T-helper 17 cell (primary cell): ENCODE measurements at places on chromosomes 16 and 17. TPM values are rescaled to one million over a fixed set of nuclear protein-coding genes. Genes with fewer than 3 reads are reported as not detected.

DNA sequence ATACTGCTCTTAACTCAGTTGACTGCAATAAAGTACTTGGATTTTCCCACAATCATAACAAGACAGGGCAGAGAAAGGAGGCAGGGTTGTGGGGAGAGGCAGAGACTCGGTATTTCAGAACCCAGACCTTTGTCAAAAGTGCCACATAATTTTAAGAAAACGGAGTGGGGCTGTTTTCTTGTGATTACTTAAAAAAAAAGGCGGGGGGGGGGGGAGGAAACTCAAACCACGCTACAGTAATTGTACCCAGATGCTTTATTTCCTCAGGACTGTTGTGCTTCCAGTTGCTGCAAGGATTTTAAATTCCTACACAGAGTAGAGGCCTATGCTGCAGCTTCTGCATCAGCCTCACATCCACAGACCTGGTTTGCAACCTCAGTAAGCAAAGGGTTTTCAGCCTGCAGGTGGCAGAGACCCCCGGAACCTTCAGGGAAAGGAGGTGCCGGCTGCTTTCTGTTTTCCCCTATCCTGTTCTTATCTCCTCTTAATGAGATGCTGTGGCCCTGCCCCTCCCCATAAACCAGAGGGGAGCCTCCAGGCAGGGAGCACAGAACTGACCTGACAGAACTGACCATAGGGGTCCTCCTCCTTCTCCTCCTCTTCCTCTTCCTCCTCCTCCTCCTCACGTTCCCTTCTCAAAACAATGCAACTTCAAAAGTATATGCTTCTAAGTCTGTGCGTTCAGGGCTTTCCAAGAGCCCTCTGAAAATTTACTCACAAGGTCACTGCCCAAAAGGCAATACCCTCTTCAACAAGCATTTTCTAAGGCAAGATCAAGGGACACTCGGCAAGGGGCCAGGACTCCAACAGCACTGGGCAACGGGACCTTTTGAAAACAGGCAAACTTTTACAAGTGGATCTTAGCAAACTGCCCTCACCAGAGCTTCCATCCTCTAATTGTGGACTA, 7.5 kb downstream of the AXIN2 start:
- no peak for DNase-seq

Gene RPRML
- total RNA-seq, result not detected

Gene SAMD14
- total RNA-seq, result 1.7 TPM

DNA sequence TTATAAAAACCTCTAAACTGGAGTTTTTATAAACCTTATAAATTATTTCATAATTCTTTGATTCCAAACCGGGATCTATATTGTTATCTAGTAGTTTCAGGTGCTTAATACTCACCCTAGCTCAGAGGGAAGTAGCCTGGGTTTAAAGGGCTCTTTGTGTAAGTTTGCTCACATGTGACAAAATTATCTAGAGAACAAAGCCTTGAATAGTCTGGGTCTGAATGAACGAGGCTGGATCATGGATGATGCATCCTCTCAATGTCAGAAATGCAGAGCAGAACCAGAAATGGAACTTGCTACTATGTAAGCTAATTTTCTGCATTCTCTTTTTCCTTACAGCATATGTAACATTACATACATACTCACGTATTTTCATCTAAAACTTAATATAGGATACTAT, 103.9 kb upstream of the NETO2 start:
- no peak for DNase-seq

Gene ZFHX3
- 0.94 TPM for total RNA-seq

DNA sequence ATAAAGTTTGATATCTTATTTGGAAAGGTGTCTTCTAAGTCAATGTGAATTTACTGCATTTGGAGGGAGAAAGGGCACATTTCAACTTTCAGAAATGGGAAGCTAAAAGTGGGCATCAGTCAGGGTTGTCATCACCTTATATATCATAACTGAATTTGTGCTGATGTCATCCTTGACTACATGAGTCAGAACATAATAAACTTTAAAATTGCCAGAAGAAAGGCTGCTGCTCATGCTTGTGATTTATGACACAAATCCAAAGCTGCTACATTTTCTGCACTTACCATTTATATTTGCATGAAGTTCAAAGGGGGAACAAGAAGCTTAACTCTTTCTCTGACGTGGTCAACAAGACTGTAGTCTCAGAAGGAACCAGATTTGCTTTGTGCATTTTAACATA, 196.6 kb downstream of the UTP18 start:
- DNase-seq, result no peak

DNA sequence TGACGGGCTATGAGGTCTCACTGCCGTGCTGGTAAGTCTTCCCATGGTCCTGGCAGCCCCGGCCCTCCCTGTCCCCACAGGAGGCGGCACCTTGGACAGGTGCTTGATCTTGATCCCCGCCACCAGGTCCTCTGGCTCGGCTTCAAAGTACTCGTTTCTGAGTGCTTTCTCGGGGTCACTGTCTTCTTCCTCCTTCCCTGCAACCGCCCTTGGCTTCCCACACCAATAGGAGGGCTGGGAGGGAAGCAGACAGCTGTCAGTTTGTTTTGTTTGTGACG, 31.9 kb upstream of the RNPS1 start:
- no peak for DNase-seq

DNA sequence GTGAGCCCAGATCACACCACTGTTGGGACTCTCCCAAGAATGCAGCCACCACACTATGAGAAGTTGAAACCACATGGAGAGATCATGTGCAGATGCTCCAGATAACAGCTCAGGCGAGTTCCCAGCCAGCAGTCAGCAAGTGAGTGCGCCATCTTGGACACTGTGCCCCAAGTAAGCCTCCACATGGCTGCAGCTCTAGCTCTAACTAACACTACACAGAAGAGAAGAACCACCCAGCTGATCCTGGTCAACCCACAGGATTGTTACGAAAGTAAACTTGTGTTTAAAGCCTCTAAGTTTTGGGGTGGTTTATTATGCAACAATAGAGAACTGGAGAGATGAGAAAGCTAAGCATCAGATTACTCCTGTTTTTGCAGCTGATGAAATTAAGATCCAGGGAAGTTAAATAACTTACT, 25.8 kb downstream of the SLC38A7 start:
- no peak for DNase-seq

- DNase-seq, result no peak
Observed at GRCh38 chr17:19369107-19369778, 6.7 kb upstream of the B9D1 start.

- no peak for DNase-seq
Observed at GRCh38 chr17:3885970-3886369, 6.9 kb downstream of the CAMKK1 start.

DNA sequence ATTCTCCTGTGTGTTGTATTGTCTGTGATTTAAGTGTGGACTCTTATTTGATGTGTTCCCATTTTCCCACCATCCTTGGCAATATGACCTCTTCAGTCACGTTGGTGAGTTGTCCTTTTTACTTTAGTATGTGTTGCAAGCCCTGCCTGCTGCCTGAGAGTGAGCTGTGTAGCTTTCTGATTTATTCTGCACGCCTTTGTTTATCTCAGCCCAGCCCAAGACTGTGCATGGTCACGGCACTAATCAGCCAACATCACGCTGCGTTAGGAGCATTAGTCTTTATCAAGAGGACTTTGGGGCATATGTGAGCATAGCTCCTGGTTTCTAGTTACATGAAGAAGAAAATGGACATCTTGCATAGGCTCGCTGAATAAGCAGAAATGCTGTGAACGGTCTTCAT, 6.0 kb downstream of the TOM1L1 start:
- no peak for DNase-seq

GRCh38 chr16:57562066-57562465, 19.6 kb downstream of the ADGRG5 start:
- no peak for DNase-seq

Gene KRTAP9-4
- not detected for total RNA-seq

- DNase-seq, result no peak
Observed at GRCh38 chr16:69320740-69321073, 9.6 kb downstream of the VPS4A start.

DNA sequence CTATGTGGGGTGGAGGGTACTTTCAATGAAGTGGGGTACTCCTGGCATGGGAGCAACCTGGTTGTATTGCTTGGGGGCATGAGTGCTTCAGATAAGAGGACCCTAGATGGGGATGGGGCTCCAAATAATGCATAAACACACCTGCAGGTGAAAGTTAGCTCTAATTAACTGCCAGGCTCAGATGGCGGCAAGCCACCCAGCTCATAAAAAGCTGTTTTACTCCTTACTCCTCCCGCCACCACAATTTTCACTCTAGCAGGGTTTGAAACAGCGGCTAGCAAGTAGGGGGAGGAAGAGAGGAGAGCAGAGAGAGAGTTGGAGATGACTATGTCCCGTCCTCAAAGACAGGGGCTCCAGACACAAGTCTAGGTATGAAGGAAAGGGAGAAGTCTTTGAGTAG, 117.7 kb upstream of the WSCD1 start:
- no peak for DNase-seq

DNA sequence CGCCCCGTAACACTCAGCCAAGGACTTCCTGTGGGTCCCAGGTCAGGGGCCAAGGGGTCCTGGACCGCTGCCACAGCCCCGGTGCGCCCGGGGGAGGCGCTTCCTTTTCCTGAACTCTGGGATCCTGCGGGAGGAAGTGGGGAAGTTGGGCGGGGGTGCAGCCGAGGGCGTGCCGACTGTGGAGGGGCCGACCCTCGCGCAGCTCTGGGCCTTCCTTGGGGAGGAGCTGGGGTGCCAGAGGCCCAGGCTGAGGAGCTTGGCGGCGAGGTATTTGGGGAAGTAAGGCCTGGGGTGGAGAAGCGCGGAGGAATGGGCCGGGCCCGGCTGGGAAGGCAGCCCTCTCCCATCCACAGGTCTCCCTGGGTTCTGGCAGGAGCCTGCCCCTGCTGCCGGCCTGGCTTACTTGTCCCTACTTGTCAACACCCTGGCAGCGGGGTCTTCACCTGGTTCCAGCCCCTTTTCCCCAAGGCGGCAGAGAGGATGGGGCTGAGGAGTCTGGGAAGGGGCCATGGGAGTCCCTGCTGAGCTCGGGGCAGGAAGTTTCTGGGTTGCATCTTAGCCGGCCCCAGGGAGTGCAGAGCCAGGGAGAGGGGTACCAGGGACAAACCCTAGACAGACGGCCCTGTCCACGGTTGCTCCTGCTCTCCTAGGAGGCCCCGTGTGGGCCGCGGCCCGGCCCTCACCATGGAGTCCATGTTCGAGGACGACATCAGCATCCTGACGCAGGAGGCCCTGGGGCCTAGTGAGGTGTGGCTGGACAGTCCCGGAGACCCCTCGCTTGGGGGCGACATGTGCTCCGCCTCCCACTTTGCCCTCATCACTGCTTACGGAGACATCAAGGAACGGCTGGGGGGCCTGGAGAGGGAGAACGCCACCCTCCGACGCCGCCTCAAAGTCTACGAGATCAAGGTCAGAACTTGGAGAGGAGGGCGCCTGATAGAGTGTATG, 1.7 kb downstream of the TBKBP1 start:
- no peak for DNase-seq

- DNase-seq, result peak; percentile 80
Observed at GRCh38 chr17:74379495-74380085, 12.3 kb downstream of the GPR142 start.

Gene NPIPB8
- not detected for total RNA-seq
